ENCODE measurements at places on chromosomes 5 and 9.

DNA sequence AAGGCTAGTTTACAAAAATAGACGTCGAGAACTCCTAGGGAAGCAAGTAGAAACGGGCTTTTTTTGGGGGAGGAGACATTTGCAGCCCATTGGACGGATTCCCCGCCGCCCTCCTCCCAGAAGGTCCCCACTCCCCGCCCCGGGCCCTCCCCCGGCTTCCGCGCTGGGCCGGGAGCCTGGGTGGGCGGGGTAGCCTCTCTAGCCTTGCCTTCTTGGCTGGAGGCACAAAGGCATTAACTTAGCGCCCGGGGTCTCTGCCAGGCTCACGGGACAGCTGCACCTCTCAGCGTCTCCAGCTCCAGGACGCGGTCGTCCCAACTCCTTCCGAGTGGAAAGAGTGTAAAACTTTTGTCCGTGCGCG lies at the start of gene DMRTA1:
Gene DMRTA1, plus strand, starts transcription at position 236 of the 361 bp plus-strand sequence. CDS start 242 bp downstream, outside the sequence.
- DNase-seq, result peak; percentile 24

DNA sequence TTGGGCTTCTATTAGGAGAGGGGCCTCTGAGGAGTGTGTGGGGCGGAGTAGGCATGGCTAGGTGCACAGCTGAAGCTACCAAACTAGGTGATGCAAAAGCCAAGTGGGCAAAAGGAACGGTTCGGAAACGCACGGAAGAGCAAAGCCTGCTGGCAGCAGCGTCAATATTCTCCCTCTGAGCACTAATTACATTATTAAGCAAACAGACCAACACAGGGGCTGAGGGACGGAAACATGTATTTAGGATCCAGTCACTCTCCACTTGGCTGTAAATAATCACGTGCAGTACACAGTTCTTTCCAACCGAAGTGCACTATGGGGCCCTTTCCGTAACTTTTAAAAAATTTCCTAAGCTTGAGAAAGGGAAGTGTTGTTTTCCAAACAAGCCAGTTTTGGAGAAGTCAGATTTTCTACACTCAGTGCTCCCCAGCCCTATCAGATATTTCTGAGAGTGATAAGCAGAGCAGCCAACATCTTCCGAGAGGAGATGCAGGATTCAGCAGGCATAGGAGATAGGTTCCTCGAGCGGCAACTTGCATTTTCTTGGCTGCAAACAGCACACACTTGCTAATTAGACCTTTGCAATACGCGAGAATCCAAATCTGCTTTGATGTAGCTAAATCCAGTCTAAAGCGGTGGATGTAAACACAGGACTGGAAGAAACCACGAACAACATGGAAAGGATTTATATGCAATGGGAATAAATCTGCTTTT lies 217.2 kb upstream of the TBCA start:
- DNase-seq, result no peak

DNA sequence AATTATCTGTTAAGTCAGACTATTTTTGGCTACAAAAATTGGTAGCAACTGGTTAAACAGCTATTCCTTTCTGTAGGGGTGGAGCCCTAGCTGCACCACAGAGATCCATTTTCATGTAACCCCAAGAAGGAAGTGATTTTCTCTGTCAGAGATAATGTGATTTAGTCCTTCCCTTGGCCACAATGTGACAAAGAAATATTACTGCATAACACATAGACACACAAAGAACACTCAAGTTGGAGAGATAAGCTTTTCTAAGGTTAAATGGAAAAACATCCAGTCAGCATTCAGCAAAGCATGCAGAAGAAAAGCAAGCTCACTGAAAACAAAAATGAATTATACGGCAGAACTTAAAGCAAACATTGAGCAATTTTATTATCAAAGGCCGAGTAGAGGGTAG lies 227.8 kb upstream of the CDH9 start:
- no peak for DNase-seq

DNA sequence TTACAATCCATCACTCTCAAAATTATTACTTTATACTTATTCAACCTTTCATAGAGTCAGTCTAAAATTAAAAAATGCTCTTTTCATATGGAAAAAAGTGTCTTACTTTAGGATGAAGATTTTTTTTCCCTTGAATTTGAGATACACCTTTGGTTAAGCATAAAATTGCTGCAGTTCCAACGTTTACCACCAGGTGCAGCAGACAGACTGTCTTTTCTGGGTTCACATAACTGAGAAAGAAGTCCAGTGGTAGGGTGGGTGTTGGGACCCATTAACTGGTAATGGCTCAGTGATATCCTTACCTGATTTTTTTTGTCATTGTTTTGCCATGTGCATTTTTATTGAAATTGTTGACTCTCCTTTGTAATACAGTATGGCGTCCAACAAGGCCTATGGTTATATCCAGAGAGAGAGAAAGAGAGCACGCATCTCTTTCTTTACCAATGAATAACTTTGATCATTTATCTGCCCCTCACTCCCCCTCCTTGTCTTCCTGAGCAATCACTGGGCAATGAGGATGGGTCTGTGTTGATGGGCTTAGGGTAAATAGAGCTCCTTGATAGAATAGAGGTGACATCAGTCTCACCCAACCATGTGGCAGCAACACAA lies 98.4 kb downstream of the FBXL7 start:
- no peak for DNase-seq

DNA sequence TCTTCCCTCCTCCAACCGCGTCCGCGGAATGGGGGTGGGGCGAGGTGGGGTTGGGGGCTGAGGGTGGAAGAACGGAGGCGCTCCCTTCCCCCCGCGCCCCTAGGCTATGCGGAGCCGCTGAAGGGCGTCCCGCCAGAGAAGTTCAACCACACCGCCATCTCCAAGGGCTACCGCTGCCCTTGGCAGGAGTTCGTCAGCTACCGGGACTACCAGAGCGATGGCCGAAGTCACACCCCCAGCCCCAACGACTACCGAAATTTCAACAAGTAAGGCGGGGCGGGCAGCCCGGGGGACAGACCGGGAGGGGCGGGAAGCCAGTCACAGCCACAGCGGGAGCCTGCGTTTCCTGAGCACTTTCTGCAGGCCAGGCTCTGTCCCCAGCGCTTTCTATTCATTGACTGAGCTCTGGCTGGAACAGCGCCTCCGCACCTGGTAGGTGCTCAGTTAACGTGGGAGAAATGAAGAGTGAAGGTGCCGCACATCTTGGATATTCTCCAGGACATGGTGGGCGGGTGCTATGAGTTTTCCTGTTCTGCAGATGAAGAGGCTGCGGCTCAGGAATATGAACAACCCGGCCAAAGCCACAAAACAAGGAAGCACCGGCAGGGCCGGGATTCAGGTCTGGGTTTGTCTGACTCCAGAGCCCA lies 11.3 kb downstream of the MYOZ3 start:
- DNase-seq, result peak; percentile 57

DNA sequence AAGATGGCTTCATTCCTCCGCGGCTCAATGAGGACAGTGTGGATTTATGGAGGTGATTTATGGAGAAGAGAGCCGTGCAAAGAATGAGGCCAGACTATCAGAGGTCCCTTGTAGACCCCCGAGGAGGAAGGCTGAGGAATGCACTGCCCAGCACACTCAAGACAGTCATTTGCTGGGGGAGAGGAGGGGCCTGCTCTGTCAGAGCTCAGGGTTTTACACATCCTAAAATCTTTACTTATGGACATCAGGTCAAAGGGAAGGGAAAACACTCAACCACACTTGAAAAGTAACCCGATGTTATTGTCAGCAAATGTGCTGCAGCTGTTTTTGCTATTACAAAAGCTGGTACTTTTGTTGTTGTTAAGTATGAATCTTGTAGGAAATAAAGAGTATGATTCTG lies 289.5 kb downstream of the SLIT3 start:
- DNase-seq, result no peak

GRCh38 chr9:100058699-100059579 lies 39.9 kb downstream of the ERP44 start:
- DNase-seq, result no peak

- DNase-seq, result no peak
Measured at GRCh38 chr5:146754621-146755020, 123.9 kb downstream of the PPP2R2B start.

DNA sequence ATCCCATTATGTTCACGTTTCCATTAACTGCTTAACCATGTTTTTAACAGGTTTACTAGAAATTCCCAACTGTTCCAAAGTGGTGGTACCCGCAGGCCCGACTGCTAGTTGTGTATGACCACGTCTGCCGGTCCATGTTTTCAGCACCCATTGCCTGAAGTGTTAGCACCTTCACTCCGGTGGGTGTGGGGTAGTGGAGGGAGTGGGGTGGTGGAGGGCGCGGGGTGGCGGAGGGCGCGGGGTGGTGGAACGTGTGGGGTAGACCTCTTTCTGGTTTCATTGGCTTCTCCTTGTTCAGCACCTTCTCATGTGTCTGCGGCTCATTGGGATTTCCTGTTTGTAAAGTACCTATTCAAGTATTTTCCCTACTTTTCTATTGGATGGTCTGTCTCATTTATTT lies 37.7 kb downstream of the TPPP start:
- no peak for DNase-seq

DNA sequence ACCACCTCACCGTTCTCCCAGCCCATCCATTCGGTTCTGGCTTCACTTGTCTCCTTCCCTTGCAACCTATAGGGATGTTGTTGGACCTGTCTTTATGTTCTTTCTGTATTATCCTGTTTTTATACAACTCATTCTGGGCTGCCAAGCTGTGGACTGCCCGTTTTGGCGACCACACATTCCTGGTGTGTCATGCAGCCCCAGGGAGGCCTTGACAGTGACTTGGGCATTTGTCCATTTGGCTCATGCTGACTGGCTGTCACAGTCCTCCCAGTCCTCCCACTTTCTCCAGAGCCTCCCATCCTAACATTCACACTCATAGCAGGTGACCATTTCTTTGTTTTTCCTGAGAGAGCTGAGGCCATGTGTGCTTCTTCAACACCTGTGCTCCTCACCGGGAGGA lies 136.4 kb downstream of the SLF1 start:
- DNase-seq, result no peak

DNA sequence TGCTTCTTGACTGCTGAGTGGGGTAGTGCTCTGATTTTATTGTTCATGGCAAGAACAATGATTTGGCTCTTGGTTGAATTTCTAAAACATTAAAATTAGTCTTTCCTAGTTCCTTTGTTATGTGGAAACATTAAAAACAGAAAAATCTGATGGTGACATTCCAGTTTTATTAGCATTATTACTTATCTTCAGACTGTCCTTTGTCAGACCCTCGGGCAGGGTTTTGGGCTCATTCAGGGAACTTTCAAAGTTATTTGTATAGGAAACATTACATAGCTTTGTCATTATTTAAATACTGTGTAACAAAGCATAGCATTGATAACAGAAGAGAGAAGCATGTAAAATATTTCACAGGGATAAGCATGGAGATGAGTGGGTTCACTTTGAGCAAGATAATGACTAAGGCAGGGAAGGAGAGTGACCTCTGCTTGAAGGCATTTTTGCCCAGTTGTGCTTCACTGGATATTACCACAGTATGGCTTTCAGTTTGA lies 119.9 kb downstream of the KDM4C start:
- DNase-seq, result no peak

- DNase-seq, result no peak
Measured at GRCh38 chr9:91047529-91047928, 245.9 kb downstream of the SYK start.

DNA sequence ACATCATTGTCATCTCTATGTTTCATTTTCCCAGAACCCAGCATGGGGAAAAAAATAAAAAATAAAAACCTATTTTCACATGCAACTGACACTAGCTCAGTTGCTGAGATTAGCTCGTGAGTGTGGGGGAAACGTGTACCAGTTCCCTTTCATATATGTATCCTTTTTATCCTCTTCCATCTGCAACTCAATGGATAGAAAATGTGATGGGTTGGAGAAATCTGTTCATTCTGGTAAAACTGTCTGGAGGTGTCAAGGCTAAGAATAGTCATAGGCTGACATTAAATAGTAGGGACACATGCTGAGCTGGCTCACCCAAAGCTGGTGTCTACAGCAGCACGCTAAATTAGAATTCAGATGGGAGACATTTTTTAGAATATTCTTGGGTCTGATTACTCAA lies 519.3 kb downstream of the ELAVL2 start:
- DNase-seq, result no peak

DNA sequence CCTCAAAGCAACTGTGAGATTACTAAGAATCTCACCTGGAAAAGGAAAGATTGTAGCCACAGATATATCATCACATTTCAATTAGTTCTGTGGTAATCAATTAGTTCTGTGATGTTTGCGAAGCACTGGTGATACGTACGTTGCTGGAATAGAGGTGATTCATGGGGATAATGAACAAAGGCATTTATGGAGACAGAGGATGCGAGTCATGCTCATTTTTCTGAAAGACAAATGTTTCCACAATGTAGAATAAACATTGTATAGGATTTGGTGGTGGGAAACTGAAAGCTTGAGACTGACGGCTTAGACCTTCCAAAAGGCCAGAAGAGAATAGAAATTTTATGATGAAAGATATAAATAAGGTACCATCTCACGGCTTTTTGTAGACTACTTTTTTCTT lies 507.3 kb upstream of the TYRP1 start:
- DNase-seq, result no peak

GRCh38 chr9:89046832-89047231 lies 55.6 kb downstream of the S1PR3 start:
- no peak for DNase-seq

- no peak for DNase-seq
Measured at GRCh38 chr9:121324316-121324715, 45.7 kb downstream of the STOM start.

- DNase-seq, result no peak
Measured at GRCh38 chr5:91957666-91958065, 574.5 kb upstream of the ARRDC3 start.

- DNase-seq, result peak; percentile 44
Measured at GRCh38 chr9:69744688-69745380, 15.0 kb downstream of the PTAR1 start.

- no peak for DNase-seq
Measured at GRCh38 chr9:127232833-127233549, 31.6 kb upstream of the GARNL3 start.

DNA sequence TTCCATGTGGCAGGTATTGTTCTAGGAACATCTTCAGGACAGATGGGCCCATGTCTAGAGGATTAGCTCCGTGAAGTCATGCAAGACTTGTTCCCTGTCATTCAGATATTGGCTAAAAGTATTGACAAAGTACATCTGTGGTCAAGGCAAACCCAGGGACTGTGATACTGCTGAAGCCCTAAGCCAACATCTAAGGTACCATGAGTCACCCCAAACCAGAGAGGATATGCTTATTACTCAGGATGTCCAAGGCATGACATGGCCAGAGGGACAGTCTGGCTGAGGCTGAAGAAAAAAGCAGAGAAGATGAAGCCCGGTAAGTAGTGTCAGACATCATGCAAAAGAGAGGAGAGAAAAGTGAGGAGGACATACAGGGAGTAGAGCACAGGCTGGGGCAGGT lies 31.0 kb downstream of the HMHB1 start:
- no peak for DNase-seq

DNA sequence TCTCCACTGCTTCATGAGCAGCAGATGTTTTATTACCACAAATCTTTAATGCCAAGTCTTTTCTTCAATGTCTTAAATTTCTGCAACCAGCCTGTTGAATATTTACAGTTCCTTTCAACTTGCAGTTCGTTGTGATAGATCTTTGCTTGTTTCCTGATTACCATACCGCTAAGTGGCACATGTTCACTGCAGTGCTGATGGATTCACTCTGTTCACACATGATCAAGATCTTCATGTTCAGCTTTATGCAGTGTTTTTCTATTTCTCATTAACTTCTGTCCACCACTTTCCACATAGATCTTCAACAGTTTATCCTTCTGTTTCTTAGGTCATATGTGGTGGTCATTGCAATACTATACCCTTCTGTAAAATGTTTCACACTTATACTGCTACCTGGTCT lies 280.6 kb downstream of the EPB41L4A start:
- DNase-seq, result no peak
